ENCODE measurements at places on chromosomes 5 and 9.

GRCh38 chr9:98575379-98576346 lies 133.1 kb downstream of the GABBR2 start:
- no peak for DNase-seq

DNA sequence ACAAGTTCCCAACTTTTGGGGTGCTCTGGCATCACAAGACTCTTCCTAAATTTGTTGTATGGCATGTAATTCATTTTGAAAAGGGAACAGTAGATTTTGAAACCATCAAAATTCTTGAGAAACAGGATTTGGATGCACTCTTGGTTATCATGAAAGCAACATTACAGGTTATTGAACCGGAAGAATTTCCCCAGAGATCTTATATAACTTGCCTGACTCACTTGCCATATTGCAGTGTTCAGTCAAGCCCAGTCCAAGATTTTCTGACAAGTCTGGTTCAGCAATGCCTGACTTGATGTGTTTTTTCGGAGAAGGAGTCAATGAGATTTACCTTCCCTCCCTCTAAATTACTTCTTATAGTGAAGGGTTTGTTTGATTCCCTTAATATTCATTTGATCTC lies 32.0 kb downstream of the SMIM15 start:
- no peak for DNase-seq

DNA sequence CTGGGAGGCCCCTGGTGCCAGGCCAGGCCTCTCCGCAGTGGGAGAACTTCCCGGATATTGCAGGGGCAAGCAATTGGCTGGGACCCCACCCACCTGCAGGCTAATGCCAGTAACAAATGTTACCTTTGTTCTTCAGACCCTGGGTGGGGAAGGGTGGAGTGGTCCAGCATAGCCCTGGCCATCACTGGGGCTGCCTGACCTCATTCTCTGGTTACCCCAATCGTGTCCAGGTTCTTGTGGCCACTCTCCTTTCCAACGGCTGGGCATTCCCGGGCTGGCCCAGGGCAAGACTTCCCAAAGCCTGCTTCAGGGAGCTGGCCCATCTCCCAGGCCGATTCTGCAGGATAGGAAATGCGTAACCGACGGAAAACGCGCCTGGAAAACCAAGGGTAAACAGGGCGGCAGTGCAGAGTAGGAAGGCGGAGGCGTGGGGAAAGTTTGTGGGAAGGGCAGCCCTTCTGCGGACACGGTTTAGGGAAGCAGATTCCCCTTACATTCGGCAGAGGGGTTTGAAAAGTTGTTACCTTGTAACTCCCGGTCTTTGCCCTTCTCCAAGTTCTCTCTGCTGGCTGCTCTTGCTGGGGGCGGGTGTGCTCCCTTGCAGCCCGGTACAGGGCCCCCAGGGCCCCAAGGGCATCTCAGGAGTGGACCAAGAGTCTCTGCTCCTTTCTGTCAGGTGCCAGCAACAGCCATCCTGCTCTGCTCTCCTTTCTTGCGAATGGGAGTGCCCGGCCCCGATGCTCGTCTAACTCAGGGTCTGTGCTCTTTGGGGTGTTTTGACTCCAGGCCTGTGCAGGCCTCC lies 3.5 kb downstream of the NRARP start:
- no peak for DNase-seq

- no peak for DNase-seq
Measured at GRCh38 chr5:87103616-87104287, 163.9 kb upstream of the RASA1 start.

GRCh38 chr5:179530069-179530998 lies 20.0 kb upstream of the RUFY1 start:
- DNase-seq: peak; percentile 77

- no peak for DNase-seq
Measured at GRCh38 chr9:105503881-105504280, 54.0 kb upstream of the FKTN start.

- DNase-seq: no peak
Measured at GRCh38 chr9:72950875-72951442, 1.9 kb downstream of the ALDH1A1 start.

GRCh38 chr5:57754616-57755015 lies 272.0 kb upstream of the ACTBL2 start:
- DNase-seq: no peak

- DNase-seq: no peak
Measured at GRCh38 chr9:105879181-105879580, 184.8 kb downstream of the TMEM38B start.

DNA sequence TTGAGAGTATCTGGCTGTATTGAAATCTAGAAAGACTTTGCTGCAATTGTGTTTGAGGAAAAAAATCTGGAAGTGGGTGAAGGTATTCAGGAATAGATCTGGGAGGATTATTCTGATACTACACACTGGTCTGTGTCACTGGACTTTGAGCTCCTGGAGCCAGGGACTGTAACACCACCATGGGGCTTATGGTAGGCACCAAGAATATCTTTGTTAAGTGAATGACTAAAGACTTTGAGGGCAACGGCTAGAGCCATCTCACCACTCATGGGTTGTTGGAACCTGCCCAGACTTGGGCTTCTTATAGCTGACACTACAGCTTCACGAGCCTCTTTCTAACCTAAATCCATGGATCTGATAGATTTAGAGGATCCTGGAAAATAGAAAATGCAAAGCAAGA lies 10.2 kb downstream of the NFX1 start:
- DNase-seq: no peak

DNA sequence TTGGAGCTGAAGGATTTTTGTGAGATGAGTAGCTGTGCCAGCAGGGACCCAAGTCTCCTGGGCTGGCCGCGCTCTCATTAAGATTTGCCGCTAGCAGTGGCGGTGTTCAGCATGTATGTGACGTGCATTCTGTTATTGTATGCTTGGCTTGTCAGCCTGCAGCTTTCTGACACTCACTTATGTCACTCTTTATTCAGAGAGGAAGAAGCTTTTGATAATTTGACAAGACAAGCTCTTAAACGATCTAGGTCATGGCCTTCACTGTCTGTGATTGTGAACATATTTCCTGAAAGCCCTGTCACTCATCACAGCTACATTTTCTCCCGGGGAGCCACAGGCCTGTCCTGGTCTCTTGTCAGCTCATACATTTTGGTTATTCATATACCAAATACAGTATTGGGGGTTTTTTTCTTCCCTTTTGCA lies 98.2 kb upstream of the GRHPR start:
- DNase-seq: no peak

- DNase-seq: no peak
Measured at GRCh38 chr9:7707934-7708333, 91.6 kb downstream of the DMAC1 start.

DNA sequence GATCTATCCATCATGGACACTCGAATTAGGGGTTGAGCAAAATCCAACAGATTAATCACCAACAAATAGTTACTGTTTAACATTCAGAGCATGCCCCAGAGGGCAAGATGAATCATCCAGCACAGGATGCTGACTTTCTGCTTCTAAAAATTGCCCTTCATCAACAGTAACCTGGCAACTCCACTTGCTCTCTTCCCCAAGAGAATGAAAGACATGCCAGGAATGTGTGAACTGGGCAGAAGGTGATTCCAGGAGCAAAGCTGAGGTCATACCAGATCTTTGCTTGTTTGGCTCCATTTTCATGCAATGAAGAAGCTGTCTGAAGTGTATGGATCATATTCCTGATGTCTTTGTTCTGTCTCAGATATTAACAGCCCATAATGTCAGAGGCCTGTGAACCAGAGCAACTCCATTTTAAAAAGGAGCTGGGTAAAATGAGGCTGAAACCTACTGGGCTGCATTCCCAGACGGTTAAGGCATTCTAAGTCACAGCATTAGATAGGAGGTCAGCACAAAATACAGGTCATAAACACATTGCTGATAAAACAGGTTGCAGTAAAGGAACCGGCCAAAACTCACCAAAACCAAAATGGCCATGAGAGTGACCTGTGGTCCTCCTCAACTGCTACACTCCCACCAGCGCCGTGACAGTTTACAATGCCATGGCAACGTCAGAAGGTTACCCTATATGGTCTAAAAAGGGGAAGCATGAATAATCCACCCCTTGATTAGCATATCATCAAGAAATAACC lies 2.5 kb upstream of the ZNF367 start:
- DNase-seq: no peak

- no peak for DNase-seq
Measured at GRCh38 chr5:150081541-150082283, 4.6 kb downstream of the CSF1R start.

GRCh38 chr9:111016426-111017045 lies 21.7 kb downstream of the LPAR1 start:
- DNase-seq: no peak

GRCh38 chr9:130320723-130321481 lies 55.3 kb downstream of the HMCN2 start:
- no peak for DNase-seq

- no peak for DNase-seq
Measured at GRCh38 chr5:178474562-178475184, 115.5 kb downstream of the COL23A1 start.

DNA sequence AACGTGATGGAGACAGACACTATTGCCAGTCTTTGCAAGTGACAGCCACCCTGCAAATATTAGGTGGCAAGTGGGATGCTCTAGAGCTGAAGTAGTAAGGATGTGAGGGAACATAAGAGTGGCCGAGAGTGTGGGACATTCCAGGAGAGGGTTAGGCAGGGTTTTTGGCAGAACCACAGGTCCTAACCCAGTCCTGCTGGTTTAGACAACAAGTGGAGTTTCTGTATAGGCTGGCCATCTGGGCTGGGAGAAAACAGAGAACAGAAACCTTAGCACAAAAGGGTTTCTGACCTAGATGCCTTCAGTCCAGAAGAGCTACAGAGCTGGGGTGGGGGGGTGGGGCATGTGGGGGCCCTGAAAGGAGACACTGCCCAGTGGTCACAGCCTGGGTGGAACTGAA lies 107.4 kb downstream of the TMEM174 start:
- no peak for DNase-seq

GRCh38 chr5:76099286-76099702 lies 16.1 kb downstream of the SV2C start:
- DNase-seq: no peak

- no peak for DNase-seq
Measured at GRCh38 chr5:59813761-59814536, 79.6 kb downstream of the PDE4D start.

- DNase-seq: no peak
Measured at GRCh38 chr9:130522233-130522808, 57.1 kb upstream of the FUBP3 start.

DNA sequence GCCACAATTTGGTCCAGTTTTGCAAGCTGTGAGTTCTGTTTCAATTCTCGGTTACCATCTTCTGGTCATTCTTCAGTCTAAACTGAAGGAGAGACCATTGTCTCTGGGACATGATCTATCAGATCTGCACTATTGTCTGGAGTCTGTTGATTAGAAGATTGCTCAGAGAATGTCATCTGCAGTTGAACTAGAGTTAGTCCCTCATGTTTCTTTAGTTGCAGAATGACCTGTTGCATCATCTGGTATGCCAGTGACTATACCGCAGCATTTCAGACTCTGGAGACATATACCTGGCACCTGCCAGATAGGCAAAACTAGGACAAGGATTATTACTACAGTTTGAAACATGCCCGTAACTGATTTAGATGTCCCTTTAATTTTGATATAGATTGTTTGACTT lies 194.8 kb downstream of the LRRC70 start:
- no peak for DNase-seq

DNA sequence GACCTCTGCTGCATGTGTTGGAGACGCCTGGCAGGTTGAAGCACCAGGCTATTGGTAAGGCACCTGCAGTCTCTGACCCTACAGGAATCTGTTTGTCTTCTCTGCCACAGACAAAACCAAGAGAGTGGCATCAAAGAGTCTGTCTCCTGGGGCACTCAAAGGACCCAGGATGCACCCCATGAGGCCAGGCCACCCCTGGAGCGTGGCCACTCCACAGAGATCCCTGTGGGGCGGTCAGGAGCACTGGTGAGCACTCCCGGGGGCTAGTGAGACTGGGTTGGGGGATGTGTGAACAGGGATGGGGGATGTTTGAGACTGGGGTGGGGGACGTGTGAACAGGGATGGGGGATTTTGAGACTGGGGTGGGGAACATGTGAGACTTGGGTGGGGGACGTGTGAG lies 240.3 kb downstream of the CACNA1B start:
- no peak for DNase-seq

DNA sequence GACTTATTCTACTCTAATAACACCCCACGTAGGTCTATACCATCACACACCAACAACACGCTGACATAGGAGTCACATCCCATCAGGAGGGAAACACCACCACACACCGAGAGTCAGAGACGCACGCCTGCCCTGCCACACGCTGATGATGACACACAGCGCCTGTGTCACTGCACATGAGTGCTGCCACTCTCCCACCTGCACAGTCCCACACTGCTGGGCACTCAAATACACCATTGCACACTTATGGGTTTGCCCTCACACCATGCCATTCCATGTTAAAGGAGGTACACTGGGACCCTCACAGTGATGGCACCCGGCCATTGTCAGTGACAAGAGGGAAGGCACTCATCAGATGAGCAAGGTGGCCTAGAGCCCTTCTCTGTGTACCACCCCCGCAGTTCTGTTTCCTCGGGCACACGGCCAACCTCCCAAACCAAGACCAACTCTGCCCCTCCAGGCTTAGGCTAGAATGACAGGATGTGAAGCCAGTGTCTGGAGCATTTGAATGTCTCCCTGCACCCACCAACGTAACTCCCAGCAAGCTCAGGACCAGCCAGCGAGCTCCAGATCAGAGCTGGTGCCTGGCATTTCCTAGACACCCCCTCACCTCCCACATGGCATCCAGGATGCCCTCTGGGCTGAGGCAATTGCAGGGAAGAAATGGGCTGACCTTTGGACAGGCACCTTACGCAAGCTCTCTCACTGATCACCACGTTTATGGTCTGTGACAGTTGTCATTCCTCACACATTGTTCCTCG lies 3.6 kb upstream of the CPLX2 start:
- no peak for DNase-seq

- no peak for DNase-seq
Measured at GRCh38 chr5:18800293-18801025, 1166.2 kb downstream of the TAF11L14 start.

DNA sequence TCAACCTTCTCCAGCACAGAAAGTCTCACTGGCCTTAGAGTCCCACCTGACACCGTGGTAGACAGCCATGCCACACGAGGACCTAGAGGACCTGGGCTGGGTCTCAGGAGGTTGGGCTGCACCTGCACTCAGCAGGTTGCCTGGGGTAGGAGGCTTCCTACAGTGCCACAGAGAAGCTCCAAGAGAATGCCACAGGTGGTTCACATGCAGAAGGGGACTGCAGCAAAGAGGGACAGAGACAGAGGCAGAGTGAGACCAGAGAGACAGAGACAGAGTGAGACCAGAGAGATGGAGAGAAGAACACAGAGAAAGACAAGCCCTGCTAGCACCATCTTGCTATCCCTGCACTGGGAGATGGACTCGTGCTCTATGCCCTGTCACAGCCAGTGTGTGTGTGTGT lies 5.7 kb downstream of the CAMK2A start:
- DNase-seq: no peak

- DNase-seq: no peak
Measured at GRCh38 chr5:92329759-92330158, 946.6 kb upstream of the ARRDC3 start.

- no peak for DNase-seq
Measured at GRCh38 chr5:4518903-4519672, 621.0 kb upstream of the ADAMTS16 start.

- no peak for DNase-seq
Measured at GRCh38 chr5:157559301-157559700, 16.3 kb downstream of the ADAM19 start.

Data from activated CD8-positive, alpha-beta memory T cell treated with anti-CD3 and anti-CD28 coated beads, Interleukin-2, amount 50 U/mL, for 4 hours (primary cell).